Panc1 (cell line): ENCODE measurements at places on chromosomes 3 and 15. TPM values are rescaled to one million over a fixed set of nuclear protein-coding genes. Genes with fewer than 3 reads are reported as not detected.

DNA sequence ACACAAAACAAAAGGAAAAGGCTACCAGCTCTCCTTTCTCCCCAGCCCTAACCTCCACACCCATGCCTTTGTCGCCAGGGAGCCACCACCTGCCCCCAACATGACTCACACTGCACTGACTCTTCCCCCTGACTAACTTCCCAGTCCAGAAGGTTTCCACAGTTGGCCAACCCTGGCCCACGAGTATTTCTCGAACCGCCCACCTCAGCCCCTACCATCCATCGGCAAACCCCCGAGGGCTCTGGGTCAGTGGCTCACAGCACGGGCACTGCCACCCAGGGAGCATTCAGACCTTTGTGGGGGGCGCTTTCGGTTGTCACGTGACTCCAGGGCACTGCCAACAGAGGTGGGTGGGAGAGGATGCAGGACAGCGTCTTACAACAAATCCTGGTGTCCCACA, 152.3 kb downstream of the LRRC28 start:
- DNase-seq: no peak
- no peak overlapping the region for H3K4me3 ChIP-seq
- no peak overlapping the region for H3K27ac ChIP-seq
- no peaks in the 10 kb centered on the region for H3K36me3 ChIP-seq
- no peaks in the 10 kb centered on the region for H3K4me1 ChIP-seq
- H3K27me3 ChIP-seq: no peaks in the 10 kb centered on the region

DNA sequence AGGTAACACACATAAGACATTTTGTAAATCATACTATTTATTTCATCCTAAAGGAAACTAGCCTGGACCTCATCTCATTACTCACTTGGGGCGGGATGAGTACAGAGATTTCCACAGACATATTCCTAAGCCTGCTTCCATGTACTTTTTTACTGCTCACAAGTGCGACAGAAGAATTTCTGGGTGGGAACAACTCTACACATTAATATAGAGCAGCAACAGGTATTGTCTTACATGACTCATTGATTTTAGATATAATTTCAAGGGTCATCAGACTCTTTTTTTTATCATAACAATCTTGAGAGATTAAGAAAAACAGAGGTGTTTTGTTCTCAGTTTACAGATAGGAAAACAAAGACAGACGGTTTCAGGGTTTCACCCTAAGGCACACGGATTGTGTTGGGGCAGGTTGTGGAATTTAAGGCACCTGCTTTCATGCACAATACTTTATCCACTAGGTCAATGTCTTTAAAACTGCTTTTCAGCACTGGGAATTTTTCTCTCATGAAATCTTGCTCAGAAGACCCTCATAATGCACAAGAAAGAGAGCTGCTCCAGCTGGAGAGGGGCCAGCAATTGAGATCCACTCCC, 186.7 kb upstream of the CDIN1 start:
- no peaks in the 10 kb centered on the region for H3K36me3 ChIP-seq
- H3K4me3 ChIP-seq: no peak overlapping the region
- no peak for DNase-seq
- no peaks in the 10 kb centered on the region for H3K27me3 ChIP-seq

- peaks cover 12% of the 10 kb centered on the region for H3K4me1 ChIP-seq
- no peaks in the 10 kb centered on the region for H3K27me3 ChIP-seq
- no peaks in the 10 kb centered on the region for H3K36me3 ChIP-seq
- H3K4me3 ChIP-seq: no peak overlapping the region
- no peak for DNase-seq
- no peak overlapping the region for H3K27ac ChIP-seq
Observed at GRCh38 chr3:65950340-65951326, 88.1 kb downstream of the MAGI1 start.

GRCh38 chr15:68379759-68380290, 52.1 kb downstream of the ITGA11 start:
- H3K36me3 ChIP-seq: no peaks in the 10 kb centered on the region
- no peak for DNase-seq
- H3K27me3 ChIP-seq: no peaks in the 10 kb centered on the region
- H3K4me3 ChIP-seq: no peak overlapping the region
- H3K4me1 ChIP-seq: no peaks in the 10 kb centered on the region

DNA sequence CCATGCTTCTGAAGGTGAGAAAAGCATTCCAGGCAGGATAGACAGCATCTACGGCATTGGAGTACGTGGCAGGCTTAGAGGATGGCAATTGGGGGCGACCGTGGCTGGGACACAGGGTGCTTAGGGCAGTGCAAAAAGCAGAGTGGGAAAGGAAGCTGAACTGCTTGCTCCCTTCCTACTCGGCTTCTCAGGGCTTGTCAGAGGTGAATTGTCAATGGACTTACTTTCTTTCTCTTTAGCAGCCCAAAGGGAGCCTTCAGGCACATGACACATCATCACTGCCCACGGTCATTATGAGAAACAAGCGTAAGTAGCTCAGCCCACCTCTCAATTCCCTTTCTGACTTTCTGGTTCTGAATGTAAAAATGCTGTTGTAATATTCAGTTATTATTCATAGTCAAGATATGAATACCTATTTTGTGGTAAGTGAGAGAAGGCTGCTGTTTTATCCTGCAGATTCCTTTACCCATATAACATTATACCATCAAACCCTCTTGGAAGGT, 84.3 kb downstream of the KLHL25 start:
- no peak overlapping the region for H3K4me3 ChIP-seq
- H3K36me3 ChIP-seq: peaks cover 3% of the 10 kb centered on the region; the same call in 1 of the 2 replicates
- no peak overlapping the region for H3K27ac ChIP-seq
- H3K27me3 ChIP-seq: no peaks in the 10 kb centered on the region
- peaks cover 11% of the 10 kb centered on the region for H3K4me1 ChIP-seq

DNA sequence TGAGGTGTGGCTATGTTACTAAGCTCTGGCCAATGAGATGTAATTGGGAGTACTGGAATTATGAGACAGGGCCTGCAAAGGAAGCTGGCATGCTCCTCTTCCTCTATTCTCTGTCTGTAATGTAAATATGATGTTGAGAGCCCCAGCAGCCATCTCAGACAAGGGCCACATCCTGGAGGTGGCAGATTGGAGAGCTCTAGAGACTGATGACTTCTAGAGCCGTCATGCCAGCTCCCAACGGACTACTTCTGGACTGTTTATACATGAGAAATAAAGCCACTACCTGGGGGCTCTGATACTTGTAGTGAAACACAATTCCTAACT, 19.7 kb downstream of the PLD1 start:
- H3K27ac ChIP-seq: peak overlapping the region; percentile 78
- H3K36me3 ChIP-seq: no peaks in the 10 kb centered on the region
- H3K27me3 ChIP-seq: no peaks in the 10 kb centered on the region
- H3K4me3 ChIP-seq: no peak overlapping the region
- DNase-seq: no peak

- no peak overlapping the region for H3K4me3 ChIP-seq
- DNase-seq: no peak
- H3K27ac ChIP-seq: no peak overlapping the region
- H3K36me3 ChIP-seq: no peaks in the 10 kb centered on the region
Observed at GRCh38 chr15:95457520-95457919, 873.0 kb upstream of the NR2F2 start.

DNA sequence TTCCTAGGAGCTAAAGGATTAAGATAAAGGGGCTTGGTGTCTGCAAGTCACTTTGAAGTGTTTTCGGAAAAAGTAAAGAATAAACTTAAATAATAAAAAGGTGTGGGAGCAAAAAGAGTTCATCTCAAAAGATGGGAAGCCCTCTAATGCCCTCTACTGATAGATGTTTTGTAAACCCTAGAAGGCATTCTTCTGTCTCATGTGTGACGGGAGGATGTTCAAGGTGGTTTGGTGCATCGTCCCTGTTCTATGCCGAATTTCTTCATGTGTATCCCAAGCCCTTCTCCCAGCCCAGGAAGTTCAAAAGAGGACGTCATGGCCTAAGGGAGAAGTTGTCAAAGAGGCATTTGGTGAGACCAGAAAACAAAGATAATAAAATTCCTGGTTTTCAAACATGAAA, 37.2 kb downstream of the CCK start:
- no peaks in the 10 kb centered on the region for H3K4me1 ChIP-seq
- H3K4me3 ChIP-seq: no peak overlapping the region
- DNase-seq: no peak
- no peak overlapping the region for H3K27ac ChIP-seq
- H3K36me3 ChIP-seq: no peaks in the 10 kb centered on the region

DNA sequence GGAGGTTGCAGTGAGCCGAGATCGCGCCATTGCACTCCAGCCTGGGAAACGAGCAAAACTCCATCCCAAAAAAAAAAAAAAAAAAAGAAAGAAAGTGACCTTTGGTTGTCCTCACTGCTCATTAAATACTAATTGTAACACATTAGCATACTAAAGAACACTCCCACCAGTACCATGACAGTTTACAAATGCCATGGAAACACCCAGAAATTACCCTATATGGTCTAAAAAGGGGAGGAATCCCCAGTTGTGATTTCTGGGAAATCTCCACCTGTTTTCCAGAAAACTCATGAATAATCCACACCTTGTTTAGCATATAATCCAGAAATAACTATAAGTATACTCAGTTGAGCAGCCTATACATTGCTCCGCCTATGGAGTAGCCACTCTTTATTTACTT, 23.5 kb upstream of the INO80 start:
- no peak overlapping the region for H3K4me3 ChIP-seq
- H3K4me1 ChIP-seq: no peaks in the 10 kb centered on the region
- no peaks in the 10 kb centered on the region for H3K27me3 ChIP-seq
- H3K36me3 ChIP-seq: no peaks in the 10 kb centered on the region
- H3K27ac ChIP-seq: no peak overlapping the region

GRCh38 chr3:37646865-37647264, 214.8 kb upstream of the CTDSPL start:
- H3K4me3 ChIP-seq: no peak overlapping the region
- no peak for DNase-seq
- no peaks in the 10 kb centered on the region for H3K27me3 ChIP-seq
- no peak overlapping the region for H3K27ac ChIP-seq
- no peaks in the 10 kb centered on the region for H3K36me3 ChIP-seq
- no peaks in the 10 kb centered on the region for H3K4me1 ChIP-seq

The CHCHD6 gene
- 31.5 TPM for total RNA-seq

The XCR1 gene
- total RNA-seq: not detected
